ENCODE measurements at places on chromosomes 7 and 10.
A peak's percentile ranks its signal among the peaks of the same experiment; 100 is the strongest.

GRCh38 chr10:15841696-15842095 is 18.6 kb downstream of the MINDY3 start:
- no peak for DNase-seq

DNA sequence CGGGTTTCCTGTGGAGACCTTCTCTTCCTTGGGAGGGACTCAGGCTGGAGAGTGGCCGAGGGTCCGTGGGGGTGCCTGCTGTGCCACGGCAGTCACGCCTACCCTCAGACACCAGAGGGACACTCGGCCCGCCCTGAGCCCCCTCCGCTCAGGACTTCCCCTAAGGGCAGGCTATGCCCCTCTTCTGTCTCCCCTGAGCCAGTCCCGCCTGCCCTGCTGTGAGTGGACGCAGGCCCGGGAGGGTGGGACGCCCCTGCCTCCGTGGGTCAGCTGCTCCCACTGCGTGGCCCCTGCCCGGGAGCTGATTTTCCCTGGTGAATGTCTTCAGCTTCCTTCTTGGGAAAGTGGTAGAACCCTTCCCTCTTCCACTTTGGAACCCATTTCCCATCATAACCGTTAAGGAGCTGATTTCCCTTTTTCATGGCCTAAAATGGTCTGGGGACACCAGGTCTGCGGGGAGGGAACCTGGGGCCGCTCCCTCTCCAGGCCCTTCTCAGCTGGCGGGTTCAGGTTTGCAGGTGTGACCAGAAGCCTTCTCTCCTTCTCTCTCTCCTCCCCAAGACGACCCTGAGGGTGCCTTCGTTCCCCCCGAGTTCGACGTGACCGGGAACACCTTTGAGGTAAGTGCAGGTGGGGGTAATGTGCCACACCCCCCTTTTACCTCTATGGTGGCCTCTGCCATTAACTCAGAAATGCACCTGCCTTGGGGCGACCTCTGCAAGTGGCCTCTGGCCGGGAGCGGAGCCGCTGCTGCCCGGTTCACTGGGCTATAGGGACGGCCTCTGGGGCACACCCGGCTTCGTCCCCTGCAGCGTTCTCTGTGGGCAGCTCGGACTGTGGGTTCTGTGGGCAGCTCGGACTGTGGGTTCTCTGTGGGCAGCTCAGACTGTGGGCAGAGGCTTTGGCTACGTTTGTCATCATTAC is 7.9 kb downstream of the KNDC1 start:
- DNase-seq: no peak

GRCh38 chr7:12403287-12404181 is at the start of gene VWDE:
TSS of gene VWDE (minus strand) at chr7:12403865. CDS start at chr7:12403716, 149 bp downstream.
- peak; percentile 52 for DNase-seq

DNA sequence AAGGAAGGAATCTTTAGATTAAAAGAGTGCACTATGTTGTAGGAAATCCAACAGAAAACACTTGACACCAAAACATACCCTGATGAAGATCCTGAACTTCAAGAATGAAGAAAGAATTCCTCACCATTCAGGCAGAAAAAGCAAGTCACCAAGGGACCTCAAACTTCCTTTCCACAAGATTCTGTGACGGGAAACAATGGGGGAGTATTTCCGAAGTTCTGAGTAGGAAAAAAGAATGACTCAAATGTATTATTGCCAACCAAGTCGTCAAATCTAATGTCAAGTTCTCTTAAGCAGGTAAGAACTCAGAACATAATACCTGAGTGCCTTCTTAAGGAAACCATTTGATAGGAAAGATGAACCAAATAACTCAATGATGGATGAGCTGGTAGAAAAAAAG is 44.7 kb upstream of the MTURN start:
- no peak for DNase-seq

- DNase-seq: no peak
Measured at GRCh38 chr7:150567871-150568301, 696 bp downstream of the GIMAP4 start.

GRCh38 chr7:33770576-33770975 is 134.8 kb upstream of the BMPER start:
- no peak for DNase-seq

DNA sequence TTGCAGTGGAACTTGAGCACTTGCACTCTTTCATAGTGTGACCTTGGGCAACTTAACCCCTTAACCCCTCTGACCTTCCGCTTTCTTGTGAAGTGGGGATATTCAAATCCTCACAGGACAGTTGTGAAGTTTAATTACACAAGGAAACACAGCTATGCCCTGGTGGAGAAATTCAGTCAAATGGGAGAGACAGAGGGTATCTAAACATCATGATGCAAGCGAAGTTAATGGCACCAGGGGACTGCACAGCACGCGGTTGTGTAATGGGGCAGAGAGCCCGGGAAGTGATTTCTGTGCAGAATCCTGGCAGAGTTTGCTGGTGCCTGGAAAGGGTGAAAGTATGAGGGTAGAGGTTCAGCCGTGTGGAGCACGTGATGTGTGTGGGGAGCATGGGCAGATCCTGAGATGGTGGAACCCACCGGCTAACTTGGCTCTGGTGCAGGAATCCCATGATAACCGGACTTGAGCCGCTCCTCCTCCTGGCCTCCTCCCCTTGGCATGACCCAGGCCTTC is 51.7 kb downstream of the SNX10 start:
- no peak for DNase-seq

DNA sequence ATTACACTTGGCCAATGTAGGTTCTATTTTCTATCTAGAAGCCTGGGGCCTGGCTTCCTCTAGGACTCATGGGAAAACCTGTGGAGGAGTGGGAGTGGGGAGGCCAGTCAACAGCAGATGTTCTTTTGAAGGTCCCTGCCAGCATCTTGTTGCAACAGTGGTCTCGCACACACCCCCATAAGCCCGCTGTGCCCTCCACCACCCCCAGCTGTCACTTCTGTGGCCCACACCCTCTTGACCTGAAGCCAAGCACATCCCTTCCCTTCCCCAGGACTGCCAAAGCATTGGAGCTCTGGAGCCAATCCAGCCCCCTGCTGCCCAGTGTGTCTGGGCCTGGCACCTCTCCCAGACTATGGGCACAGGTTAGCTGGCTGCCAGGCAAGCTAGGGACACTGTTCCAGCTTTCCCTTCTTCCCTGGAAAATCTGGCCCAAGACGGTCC is 1.9 kb upstream of the STX1A start:
- DNase-seq: peak; percentile 91

- no peak for DNase-seq
Measured at GRCh38 chr7:147578196-147578595, 1012.4 kb upstream of the C7orf33 start.

- no peak for DNase-seq
Measured at GRCh38 chr10:4790045-4790444, 36.0 kb upstream of the AKR1E2 start.

GRCh38 chr7:41911792-41912191 is 208.9 kb upstream of the INHBA start:
- DNase-seq: no peak

GRCh38 chr7:29285861-29286260 is 91.3 kb downstream of the CHN2 start:
- DNase-seq: no peak

- no peak for DNase-seq
Measured at GRCh38 chr10:63431962-63432797, 33.6 kb downstream of the JMJD1C start.

Data from testis (tissue), 5 donors.